Prostate gland (tissue), 2 donors: ENCODE measurements at places on chromosomes 1 and 21.
A peak's percentile ranks its signal among the peaks of the same experiment; 100 is the strongest.

DNA sequence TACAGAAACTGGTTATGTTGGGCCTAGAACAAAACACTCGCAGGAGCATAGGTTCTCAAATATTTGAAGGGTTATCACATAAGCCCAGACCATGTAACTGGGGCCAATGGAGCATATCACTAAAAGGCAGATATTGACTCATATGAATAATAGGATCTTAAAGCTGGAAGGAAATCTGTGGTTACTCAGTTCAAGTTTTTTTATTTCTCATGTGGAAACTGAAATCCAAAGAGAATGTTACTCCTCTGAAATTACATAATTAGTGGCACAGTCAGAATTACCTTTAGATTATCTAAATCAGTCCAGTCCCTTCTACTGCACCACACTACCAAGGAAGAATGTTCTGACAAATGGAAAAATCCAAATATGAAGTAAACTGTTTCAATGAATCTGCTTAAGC is 12.0 kb downstream of the SLAMF8 start:
- DNase-seq = no peak
- H3K27me3 ChIP-seq = no peaks in the 10 kb centered on the region
- no peak overlapping the region for H3K27ac ChIP-seq
- no peaks in the 10 kb centered on the region for H3K4me1 ChIP-seq
- no peaks in the 10 kb centered on the region for H3K36me3 ChIP-seq

DNA sequence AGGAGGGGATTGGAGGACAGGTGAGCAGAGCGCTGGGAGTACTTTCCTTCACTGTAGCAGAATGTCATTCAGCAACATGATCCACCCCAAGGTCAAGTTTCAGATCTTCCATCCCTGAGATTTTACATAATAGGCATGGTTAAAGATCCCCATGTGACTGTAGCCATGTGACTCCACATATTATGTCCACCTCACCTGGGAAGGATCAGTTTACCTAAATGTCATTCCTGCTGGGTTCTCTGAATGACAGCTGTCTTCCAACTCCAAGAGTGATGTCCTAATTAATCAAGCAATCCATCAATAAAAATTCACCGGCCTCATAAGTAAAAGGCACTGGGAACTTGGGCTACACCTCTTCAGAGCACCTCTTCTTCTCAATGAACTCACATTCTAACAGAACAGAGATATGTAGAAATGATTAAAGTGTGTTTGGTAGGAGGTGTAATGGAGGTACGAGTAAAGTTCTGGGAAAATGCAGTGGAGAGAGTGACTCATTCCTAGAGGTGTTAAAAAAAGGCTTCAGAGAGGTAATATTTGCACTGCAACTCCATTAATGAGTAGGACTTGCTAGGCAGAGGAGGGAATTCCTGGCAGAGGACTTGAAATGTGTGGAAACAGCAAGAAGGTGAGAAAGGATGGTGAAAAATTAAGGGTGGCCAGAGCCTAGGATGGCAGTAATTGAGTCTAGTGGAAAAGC is 22.2 kb upstream of the MAPKAPK2 start:
- H3K27ac ChIP-seq = no peak overlapping the region
- H3K27me3 ChIP-seq = no peaks in the 10 kb centered on the region
- no peak overlapping the region for H3K4me3 ChIP-seq
- DNase-seq = no peak

DNA sequence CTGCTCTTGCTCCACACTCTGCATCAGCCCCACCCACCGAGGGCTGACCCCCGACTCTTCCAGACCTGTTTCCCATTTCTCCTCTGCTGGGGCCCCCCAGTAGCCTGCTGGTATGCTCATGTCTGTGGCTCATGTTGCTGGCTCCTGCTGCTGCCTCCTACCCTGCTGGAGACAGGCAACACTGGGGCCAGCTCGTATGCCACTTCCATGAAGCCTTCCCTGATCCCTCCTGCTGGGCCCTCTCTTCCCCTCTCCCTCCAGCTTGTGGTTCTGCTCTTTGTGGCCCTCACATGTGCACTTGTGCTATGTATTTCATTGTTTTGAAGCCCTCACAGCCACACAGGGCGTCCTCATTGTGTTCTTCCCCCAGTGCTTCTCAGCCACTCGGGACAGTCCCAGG is 40.5 kb downstream of the CNN3 start:
- no peak overlapping the region for H3K4me3 ChIP-seq
- H3K27ac ChIP-seq = no peak overlapping the region
- no peaks in the 10 kb centered on the region for H3K4me1 ChIP-seq
- no peaks in the 10 kb centered on the region for H3K27me3 ChIP-seq
- DNase-seq = no peak

DNA sequence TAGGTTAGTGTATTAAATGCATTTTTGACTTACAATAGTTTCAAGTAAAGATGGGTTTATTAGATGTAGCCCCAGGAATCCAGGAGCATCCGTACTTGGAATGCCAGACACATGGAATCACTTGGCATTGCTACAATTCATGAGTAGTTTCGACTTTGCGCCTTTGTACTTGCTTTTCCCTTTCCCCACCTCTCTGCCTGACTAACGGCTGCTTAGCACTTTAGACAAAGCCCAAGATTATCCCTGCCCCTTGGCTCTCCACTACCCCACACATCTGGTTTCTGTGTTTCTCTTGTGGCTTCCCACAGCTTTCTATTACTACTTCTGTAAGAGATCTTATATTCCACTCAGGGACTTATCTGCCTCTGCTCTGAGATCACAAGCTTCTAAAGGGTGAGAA is 397.7 kb upstream of the POU3F1 start:
- H3K27ac ChIP-seq = no peak overlapping the region
- H3K36me3 ChIP-seq = no peaks in the 10 kb centered on the region
- peaks cover 5% of the 10 kb centered on the region for H3K27me3 ChIP-seq
- no peak overlapping the region for H3K4me3 ChIP-seq

DNA sequence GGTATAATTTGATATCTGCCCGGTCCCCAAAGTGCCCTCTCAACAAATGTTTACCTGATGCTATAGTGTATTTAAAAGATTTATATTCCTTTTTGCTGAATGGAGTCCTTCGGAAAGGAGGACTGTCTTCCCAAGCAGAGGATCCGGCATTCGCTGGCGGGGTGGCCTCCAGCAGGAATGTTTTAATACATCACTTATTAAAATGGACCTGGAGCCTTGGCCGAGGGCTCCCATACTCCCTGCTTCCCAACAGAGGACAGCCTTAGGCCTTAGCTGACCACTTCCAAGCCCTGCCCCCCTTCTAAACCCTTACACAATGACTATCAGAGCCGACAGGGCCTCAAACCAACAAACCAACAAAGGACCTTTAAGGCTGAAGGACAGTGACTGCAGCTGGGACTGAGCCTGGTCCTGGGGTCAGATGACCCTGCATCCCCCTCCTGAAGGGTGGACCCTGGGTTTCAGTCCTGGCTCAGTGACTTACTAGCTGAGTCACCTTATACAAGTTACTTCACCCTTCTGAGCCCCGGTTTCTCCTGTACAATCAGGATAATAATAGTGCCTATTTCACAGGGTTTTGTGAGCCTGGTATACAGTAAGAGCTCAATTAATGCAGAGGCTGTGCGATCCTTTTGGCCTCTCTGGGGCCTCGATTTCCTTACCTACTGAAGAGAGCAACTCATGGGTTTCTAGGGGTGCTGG is 5.6 kb downstream of the CAMK2N1 start:
- no peak for DNase-seq
- H3K4me1 ChIP-seq = no peaks in the 10 kb centered on the region
- H3K4me3 ChIP-seq = no peak overlapping the region
- no peak overlapping the region for H3K27ac ChIP-seq
- H3K36me3 ChIP-seq = no peaks in the 10 kb centered on the region

- no peaks in the 10 kb centered on the region for H3K27me3 ChIP-seq
- no peaks in the 10 kb centered on the region for H3K36me3 ChIP-seq
- no peak for DNase-seq
- H3K4me1 ChIP-seq = no peaks in the 10 kb centered on the region
- no peak overlapping the region for H3K27ac ChIP-seq
- no peak overlapping the region for H3K4me3 ChIP-seq
Observed at GRCh38 chr1:228278432-228278941, 70.6 kb downstream of the OBSCN start.

DNA sequence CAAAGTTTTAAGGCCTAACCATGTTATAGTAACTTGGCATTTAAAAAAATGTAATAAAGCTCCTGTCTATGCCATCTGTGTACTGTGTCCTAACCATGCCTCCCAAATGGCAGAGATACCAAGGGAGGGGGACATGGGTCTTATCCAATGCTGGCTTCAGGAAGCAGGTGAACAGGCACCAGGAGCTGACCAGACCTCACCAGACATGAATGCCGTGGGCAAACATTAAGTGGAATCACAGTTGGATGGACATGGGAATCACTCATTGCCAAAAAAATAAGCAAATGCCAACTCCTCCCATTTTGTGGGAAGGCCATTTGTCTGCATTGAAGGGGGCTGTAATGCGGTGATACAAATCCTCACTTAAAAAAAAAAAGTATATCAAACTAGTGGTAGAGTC is 22.9 kb downstream of the PROX1 start:
- H3K4me3 ChIP-seq = no peak overlapping the region
- DNase-seq = no peak
- no peaks in the 10 kb centered on the region for H3K4me1 ChIP-seq

DNA sequence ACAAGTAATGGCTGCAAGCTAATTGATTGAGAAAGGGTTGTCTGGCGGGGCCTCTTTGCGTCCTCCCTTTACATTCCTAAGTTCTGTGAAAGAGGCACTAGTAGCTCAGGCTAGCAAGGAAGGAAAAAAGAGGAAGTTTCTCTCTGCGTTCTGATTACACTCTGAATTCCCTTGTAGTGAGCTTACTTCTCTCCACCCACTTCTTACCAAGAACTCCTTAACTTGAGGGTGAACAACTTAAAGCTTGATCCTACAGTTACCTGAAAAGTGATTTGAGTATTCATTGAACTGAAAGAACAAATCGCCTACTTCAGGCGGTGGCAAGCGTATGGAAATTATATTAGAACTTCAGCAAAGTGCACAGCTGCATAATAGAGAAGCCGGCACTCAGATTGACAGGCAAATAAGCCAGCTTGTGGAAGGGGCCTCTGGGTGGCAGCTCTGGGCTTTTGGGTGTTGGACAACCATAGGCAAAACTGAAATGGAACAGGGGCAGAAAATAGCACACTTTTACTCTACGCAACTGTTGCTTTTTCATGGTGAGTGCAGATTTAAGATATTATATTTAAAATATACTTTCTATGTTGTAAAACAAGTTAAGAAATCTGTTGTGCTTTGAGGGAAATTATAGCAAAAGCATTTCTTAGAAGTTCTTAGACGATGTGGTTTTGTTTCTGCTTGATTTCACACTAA is 464.5 kb downstream of the USP25 start:
- H3K27ac ChIP-seq = peak overlapping the region; percentile 69
- no peaks in the 10 kb centered on the region for H3K4me1 ChIP-seq

DNA sequence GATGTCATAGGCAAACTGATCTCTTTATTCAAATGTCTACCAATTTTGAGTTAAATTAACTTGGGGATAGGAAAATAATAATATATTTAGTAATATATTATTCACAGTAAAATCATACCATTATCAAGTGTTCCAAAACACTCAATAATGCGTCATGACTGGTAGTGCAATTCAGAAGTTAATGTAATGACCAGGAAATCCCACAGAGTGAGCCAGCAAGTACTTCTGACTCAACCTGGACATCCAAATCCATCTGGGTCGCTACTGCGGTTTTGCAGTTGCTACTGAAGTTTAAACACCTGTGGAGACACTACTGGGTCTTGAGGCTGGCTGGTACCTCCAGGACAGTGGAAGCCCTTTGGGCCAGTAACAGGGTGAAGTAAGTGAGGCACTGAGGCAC is 44.8 kb downstream of the DPYD start:
- no peaks in the 10 kb centered on the region for H3K27me3 ChIP-seq
- H3K4me1 ChIP-seq = no peaks in the 10 kb centered on the region
- no peak overlapping the region for H3K4me3 ChIP-seq
